Amygdala (tissue), 56 donors: ENCODE measurements at places on chromosomes 3 and 15.

DNA sequence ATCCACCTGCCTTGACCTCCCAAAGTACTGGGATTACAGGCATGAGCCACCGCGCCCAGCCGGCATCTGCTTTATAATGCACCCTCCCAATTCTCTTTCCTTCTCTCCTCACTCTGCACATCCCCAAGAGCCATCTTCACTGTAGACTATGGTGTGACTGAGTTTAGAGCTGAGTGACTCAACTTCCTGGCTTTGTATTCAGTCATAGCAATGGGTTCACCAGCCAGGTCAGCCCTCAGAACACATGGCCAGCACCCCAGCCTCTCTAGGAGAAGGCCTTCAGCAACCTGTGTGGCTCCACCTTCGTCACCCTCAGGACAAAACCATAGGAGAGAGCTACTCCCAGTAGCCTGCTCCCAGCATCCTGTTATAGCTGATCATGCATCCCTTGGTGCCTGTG lies 33.0 kb downstream of the ARID3B start:
- DNase-seq = no peak

GRCh38 chr3:45677033-45677446 lies 12.2 kb upstream of the SACM1L start:
- no peak for DNase-seq

DNA sequence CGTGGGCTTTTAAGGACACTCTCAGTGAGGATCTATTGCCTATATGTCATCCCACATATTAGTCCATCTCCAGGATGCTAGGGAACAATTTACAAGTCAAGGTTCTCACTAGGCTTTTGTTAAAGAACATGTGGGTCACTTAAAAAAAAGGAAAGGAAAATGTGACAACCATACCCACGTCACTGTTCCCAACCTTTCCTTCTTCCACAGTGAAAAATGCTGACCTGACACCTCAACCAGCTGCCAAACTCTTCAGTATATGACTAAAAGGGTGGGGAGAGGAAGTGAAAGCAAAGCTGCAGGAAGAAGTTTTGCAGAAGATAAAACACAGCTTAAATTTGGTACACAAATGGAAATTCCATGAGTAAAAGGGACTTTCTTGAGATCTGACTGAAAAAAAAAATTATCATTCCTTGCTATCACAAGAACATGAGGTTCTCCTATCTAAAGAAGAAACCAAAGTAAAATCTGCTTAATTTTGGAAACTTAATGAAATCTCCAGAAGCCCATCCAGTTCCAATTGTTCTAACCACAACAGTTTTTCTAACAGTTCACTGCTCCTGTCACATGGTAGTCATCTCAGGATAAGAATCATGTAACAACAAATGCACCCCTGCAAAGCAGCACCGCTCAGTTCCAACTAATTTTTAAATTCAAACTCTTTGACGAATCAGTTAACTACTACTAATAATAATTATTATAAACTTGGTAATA lies 117.0 kb upstream of the TSPAN3 start:
- DNase-seq = no peak

- no peak for DNase-seq
These were observed 93.7 kb downstream of the FRMD4B start for GRCh38 chr3:69292185-69292584.

- no peak for DNase-seq
These were observed 53.9 kb downstream of the SYNM start for GRCh38 chr15:99158626-99159412.

DNA sequence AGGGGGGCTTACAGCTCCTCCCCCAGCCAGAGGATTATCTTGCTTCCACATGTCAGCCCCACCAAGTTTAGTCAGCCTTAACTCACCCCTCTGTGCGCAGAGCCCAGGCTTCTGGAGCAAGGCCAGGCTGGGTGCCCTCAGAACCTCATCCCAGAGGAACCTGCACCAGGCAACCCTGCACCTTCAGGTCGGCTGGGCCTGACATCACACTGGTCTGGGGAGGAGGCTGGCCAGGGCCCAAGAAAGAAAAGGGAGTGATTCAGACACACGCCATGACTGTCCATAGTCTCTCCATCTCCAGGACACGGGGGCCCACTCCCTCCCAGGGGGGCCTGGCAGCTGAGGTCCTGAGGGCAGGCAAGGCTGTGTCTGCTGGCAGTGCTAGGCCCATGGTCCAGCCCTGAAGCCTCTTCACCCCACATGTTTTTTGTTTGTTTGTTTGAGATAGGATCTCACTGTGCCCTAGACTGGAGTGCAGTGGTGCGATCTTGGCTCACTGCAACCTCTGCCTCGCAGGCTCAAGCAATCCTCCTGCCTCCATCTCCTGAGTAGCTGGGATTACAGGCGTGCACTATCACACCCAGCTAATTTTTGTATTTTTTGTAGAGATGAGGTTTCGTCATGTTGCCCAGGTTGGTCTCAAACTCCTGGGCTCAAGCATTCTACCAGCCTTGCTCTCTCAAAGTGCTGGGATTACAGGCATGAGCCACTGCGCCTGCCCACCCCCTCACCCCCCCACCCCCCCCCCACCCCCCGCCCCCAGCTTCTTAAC lies 11.1 kb downstream of the TNK2 start:
- no peak for DNase-seq
